ENCODE measurements at places on chromosomes 3 and 15.

- no peaks in the 10 kb centered on the region for H3K36me3 ChIP-seq
- H3K4me3 ChIP-seq = no peak overlapping the region
- no peaks in the 10 kb centered on the region for H3K4me1 ChIP-seq
- H3K27me3 ChIP-seq = no peaks in the 10 kb centered on the region
These were observed 15.5 kb upstream of the ZBED2 start for GRCh38 chr3:111610612-111611054.

GRCh38 chr3:169633105-169633504 is 30.4 kb downstream of the MECOM start:
- H3K36me3 ChIP-seq = no peaks in the 10 kb centered on the region
- 0 out of 2 replicates have a peak, but pooled peaks cover 5% of the 10 kb centered on the region for H3K27me3 ChIP-seq
- H3K4me1 ChIP-seq = no peaks in the 10 kb centered on the region
- H3K27ac ChIP-seq = no peak overlapping the region
- H3K4me3 ChIP-seq = no peak overlapping the region

- H3K27ac ChIP-seq = no peak overlapping the region
- H3K36me3 ChIP-seq = no peaks in the 10 kb centered on the region
- no peak for DNase-seq
- H3K4me3 ChIP-seq = no peak overlapping the region
- H3K4me1 ChIP-seq = no peaks in the 10 kb centered on the region
- H3K27me3 ChIP-seq = no peaks in the 10 kb centered on the region
These were observed 218.3 kb upstream of the SOX2 start for GRCh38 chr3:181493423-181493822.

GRCh38 chr3:78736863-78737262 is 1030.9 kb downstream of the ROBO1 start:
- no peak overlapping the region for H3K4me3 ChIP-seq
- no peaks in the 10 kb centered on the region for H3K27me3 ChIP-seq
- no peaks in the 10 kb centered on the region for H3K4me1 ChIP-seq
- no peak overlapping the region for H3K27ac ChIP-seq
- no peaks in the 10 kb centered on the region for H3K36me3 ChIP-seq

DNA sequence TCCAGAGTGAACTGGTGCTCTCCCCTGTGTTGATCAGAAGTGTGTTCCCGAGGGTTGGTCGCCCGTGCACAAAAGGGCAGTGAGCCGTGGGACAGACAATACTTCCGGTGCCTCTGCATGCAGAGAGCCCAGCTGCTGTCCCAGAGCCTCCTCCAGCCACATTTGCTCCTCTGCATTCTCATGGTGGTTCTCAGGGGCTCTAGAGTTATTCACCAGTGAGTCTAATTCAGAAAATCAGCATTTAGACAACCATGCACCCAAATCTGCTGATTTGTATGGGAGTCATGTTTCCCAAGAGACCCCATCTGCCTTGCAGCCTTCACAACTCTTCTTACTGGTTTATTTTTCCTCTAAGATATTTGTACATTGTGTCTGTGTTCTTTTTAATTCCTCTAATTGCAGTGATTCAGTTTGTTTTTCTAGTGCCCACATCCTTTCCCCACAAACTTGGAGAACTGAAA is 107.0 kb upstream of the SPRED1 start:
- no peak overlapping the region for H3K4me3 ChIP-seq
- no peak for DNase-seq
- no peaks in the 10 kb centered on the region for H3K4me1 ChIP-seq
- H3K27ac ChIP-seq = no peak overlapping the region
- H3K36me3 ChIP-seq = no peaks in the 10 kb centered on the region
- no peaks in the 10 kb centered on the region for H3K27me3 ChIP-seq

DNA sequence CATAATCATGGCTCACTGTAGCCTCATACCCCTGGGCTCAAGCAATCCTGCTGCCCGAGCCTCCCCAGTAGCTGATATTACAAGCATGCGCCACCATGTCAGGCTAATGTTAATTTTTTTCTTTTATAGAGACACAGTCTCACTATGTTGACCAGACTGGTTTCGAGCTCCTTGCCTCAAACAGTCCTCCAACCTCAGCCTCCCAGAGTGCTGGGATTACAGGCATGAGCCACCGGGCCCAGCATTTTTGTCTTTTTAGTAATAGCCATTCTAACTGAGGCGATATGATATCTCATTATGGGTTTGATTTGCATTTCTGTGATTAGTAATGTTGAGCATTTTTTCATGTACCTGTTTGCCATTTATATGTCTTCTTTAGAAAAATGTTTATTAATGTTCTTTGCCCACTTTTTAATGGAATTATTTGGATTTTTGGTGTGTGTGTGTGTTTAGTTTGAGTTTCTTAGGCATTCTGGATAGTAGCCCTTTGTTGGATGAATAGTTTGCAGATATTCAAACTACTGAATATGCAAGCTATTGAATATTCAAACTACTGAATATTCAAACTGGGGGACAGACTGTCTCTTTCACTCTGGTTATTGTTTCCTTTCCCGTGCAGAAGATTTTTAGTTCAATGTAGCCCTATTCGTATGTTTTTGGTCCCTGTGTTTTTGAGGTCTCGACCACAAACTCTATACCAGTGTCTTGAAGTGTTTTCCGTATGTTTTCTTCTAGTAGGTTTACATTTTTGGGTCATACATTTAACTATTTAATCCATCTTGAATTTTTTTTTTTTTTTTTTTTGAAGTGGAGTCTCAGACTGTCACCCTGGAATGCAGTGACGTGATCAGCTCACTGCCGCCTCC is 39.2 kb downstream of the CCDC66 start:
- H3K36me3 ChIP-seq = peaks cover 26% of the 10 kb centered on the region
- no peak overlapping the region for H3K27ac ChIP-seq
- H3K4me3 ChIP-seq = no peak overlapping the region
- no peak for DNase-seq
- H3K27me3 ChIP-seq = no peaks in the 10 kb centered on the region
- no peaks in the 10 kb centered on the region for H3K4me1 ChIP-seq

DNA sequence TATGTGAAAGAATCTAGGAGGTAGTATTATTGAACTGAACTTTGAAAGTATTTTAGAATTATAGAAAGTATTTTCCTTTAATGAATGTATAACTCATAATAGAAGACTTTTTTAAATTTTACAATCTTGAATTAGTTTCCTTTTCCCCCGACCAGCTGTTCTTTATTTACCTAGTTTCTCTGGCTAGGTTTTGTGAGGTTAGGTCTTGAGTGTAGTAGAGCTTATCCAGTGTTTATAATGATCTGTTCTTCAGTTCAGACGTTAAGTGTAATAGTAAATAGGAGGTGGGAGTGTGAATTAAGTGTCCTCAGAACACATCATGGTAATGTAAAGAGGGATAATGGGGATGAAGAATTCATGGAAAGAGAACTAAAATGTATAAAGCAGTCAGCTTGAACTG is 93.8 kb downstream of the MYRIP start:
- H3K36me3 ChIP-seq = no peaks in the 10 kb centered on the region
- no peak overlapping the region for H3K27ac ChIP-seq
- H3K27me3 ChIP-seq = no peaks in the 10 kb centered on the region
- H3K4me1 ChIP-seq = no peaks in the 10 kb centered on the region
- no peak overlapping the region for H3K4me3 ChIP-seq

DNA sequence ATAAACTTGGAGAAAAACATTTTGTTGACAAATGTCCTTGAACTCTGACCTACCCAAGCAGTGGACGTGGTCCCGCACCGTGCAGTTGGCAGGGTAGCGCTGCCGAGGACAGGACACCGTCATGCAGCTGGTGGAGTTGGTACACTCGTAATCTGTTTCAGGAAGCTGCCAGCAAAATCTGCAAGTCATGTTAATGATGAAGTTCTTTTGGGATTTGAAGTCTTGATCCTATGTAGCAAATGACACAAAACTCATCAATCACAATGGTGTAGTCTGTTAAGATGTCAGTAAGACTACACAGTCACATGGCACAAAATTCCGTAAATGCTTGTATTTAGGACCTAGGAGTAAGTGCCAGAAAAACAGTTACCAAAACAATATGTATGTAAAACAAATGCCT is 5.5 kb downstream of the TM2D3 start:
- no peak overlapping the region for H3K27ac ChIP-seq
- H3K4me3 ChIP-seq = no peak overlapping the region
- no peaks in the 10 kb centered on the region for H3K4me1 ChIP-seq
- peaks cover 89% of the 10 kb centered on the region for H3K36me3 ChIP-seq
- DNase-seq = no peak
- no peaks in the 10 kb centered on the region for H3K27me3 ChIP-seq

GRCh38 chr3:126555795-126556636 is 2.7 kb downstream of the C3orf22 start:
- DNase-seq = no peak
- H3K27me3 ChIP-seq = peaks cover 43% of the 10 kb centered on the region
- H3K4me1 ChIP-seq = no peaks in the 10 kb centered on the region
- H3K4me3 ChIP-seq = no peak overlapping the region

DNA sequence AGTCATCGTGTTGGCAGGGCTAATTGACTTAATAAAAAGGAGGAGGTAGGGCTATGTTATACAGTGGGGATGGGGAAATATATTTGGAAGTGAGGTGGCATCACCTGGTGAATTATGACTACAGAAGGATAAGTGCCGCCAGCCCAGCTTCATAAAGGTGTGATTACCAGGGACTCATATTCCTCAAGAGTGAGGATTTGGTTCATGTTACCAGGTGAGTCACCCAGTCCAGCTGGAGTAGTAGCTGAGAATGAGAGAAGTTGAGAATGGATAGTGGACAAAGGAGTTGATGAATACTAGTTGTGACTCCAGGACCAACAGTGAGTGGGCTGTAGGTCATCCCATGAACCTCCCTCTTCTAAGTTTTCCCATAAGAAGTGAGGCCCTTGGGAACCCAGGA is 143.0 kb upstream of the GALNT15 start:
- no peak overlapping the region for H3K4me3 ChIP-seq
- DNase-seq = no peak
- H3K36me3 ChIP-seq = no peaks in the 10 kb centered on the region
- H3K27ac ChIP-seq = no peak overlapping the region
- peaks cover 4% of the 10 kb centered on the region for H3K27me3 ChIP-seq
